ENCODE measurements at places on chromosomes 5 and 9. TPM values are rescaled to one million over a fixed set of nuclear protein-coding genes. Genes with fewer than 3 reads are reported as not detected.

DNA sequence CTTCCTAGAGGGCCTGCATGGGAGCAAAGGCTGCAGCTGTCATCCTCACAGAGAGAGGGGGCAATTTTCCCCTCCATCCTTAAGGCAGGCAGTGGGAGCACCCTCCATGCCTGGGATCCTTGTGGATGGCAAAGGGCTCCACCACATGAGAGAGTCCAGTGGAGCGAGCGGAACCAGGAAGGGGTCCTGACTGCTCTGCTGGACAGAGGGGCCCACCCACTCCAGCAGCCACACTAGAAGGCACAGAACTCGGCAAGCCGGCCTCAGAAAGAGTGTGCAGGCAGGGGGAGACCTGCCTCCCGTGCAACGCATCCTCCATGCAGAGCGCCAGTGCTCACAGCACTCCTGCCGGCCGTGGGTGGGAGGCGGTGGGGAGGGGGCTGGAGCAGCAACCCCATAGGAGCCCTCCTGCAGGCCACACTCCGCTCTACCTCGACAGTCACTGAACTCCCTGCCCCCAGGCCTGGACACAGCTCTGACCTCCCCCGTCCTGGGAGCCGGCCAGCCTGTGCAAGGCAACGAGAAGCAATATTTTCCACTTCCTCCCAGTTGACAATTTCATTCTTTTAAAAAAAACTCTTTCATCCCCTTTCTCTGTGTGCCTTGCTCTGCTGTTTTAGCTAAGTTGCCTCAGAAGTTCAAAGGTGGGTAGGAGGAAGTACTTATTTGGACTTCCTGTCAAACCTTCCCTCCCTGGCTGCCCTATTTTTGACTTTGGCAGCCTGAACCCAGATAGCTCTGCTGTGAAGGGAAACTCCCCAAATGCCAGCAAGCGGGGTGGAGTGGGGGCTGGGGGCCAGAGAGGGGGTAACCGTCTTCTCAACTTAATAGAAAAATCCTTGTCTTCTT is 5.3 kb upstream of the LCP2 start:
- DNase-seq, result peak; percentile 45

C5orf58 gene
- 1.4 TPM for total RNA-seq

GPSM1 gene
- 22.1 TPM for total RNA-seq

FOXD4 gene
- 0.22 TPM for total RNA-seq

GRCh38 chr5:113612060-113612496 is 98.6 kb downstream of the YTHDC2 start:
- no peak for DNase-seq

- DNase-seq, result no peak
Measured at GRCh38 chr9:14616188-14616982, 76.8 kb downstream of the ZDHHC21 start.
